ENCODE measurements at places on chromosomes 5 and 9.

DNA sequence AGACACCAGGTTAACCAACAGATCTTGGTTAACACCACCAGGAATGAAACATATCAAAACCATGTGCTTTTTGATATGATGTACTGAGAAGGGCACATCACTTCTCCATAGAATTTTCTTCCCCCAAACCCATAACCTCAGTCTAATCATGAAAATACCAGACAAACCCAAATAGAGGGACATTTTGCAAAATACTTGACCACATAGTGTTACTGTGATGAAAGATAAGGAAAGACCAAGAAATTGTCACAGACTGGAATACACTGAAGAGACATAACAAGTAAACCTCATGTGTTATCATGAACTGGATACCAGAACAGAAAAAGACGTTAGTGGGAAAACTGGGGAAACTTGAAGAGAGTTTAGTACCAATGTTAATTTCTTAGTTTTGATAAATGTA is 74.9 kb upstream of the VCAN start:
- no peak for DNase-seq

GRCh38 chr5:178462076-178462475 is 128.1 kb downstream of the COL23A1 start:
- no peak for DNase-seq

DNA sequence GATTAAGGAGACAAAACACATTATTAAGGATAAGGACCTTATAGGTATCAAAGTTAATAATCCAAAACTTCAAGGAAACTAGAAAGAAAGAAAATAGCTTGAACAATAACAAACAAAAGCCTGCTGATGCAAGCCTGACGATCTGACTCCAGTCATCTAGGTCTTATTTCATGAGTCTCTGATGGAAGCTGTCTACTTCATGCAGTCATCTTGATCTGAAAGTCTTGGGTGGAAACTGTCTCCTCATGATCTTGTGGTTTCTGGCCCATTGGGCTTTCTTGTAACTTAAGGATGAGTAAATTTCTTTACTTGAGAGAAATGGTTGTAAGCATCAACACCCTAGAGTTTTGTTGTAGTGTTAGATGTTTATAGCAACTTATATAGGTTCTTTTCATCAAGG is 20.6 kb upstream of the PSIP1 start:
- DNase-seq, result no peak

- DNase-seq, result no peak
These were observed 33.7 kb upstream of the TXN start for GRCh38 chr9:110290001-110290400.

DNA sequence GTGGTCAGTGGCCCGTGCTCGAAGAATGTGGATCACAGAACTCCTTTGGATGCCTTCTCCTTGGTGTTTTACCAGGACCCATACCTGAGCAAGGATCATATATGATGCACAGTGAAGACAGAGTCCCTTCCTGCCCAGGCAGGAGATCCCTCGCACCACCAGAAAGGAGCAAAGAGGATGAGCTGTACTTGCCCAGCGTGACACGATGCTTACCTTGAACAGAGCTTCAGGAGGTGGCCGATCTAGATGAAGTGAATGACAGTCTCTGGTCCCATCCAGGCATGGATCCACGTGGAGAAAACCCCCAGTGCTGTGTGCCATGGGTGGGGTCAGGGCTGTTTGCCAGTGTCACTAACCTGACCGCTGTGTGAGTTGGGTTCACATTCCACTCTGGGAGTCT is 455.4 kb downstream of the GADD45G start:
- no peak for DNase-seq

Measured in NCI-H460 (cell line).